Stimulated activated CD4-positive, alpha-beta T cell treated with anti-CD3 and anti-CD28 coated beads, Interleukin-4, amount 100 ng/mL, for 48 hours (primary cell): ENCODE measurements at places on chromosomes 7 and 10.

DNA sequence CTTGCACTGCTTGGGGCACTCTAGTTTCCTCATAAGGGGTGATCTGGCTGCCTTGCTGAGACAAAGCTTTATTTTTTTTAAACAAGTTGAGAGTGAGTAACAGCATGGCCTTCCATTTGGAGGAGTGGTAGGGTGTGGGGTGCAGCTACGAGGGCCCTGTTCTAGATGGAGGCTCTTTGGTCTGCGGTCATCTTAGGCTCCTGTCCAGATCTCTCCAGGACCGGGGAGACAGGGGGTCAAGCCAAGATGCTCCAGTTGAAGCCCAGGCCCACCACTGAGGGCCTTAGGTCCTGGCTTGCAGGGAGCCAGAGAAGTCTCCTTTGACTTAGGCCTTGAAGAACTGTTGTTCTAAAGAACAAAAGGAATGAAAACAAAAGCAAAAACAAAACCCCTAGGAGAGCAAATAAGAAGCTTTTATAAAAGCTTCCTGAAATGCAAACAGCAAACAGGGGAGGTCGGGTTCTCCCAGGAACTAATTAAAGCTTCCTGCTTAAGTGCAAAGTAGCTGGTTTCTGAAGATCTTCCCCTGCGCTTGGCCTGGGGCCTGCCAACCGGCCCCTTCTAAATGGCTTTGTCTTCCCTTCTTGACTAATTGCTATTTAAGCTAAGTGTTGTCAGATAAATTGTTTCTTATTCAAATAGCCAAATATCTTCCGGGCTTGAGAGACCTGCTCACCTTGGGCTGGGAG lies 259.2 kb downstream of the GLRX3 start:
- DNase-seq: no peak

DNA sequence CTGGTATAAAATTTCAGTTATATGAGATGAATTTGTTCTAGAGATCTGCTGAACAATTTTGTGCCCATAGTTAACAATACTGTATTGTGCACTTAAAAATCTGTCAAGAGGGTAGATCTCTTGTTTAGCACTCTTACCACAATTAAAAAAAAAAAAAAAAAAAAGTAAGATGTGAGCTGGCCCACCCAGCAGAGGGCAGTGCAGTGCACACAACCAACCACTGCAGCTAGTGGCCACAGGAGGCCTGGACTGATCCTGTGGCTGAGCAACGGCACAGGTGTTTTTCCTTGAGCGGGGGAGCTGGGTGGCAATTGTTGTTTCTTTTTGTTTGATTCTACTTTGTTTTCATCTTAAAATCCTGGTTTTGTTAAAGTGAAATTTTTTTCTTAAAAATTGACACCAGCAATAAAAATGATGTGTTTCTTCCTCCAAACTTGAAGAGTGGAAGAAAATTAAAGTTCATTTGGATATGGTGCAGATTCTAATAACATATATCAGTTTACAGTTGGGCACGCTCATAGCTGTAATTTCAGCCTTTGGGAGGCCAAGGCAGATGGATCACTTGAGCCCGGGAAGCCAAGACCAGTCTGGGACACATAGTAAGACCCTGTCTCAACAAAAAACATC lies 171.1 kb upstream of the TBX20 start:
- DNase-seq: peak; percentile 40

- no peak for DNase-seq
Observed at GRCh38 chr7:139813151-139813550, 15.9 kb upstream of the TBXAS1 start.

GRCh38 chr10:74419491-74419951 lies 268.5 kb downstream of the ADK start:
- no peak for DNase-seq

GRCh38 chr7:51732116-51732515 lies 415.5 kb upstream of the COBL start:
- DNase-seq: no peak

DNA sequence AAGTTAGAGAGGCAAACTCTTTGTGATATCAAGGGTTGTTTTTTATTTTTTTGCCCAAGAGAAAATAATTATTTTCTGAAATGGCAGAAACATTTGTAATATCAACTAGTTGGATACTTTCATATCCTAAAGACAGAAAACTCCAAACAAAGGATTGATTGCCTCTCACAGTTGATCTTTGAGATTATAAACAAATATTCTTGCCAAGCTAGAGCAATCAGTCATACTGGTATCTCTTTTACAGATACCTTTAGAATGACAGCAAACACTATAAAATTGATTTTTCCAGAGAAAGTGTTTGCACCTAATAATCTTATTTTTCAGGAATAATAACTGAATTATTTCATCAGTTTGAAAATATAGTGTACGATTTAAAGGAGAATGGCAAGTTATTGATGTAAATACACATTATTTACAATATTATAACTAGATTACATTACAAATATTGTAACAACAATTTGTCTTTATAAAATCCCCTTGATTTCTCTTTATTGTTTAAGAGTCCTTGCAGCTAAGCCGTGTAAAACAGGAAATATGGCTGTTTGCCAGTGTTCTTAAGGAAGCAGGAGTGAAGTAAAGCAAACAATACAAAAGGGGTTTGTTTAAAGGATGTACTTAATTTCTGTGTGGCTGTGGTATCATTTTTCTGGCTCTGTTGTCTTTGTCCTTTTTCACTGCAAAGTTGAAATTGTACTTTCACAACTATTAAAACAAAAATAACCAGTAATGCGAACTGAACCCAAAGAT lies 58.4 kb downstream of the MAPK8 start:
- no peak for DNase-seq
